ENCODE measurements at places on chromosomes 11 and 22. TPM values are rescaled to one million over a fixed set of nuclear protein-coding genes. Genes with fewer than 3 reads are reported as not detected.

Gene ADAMTS8
- 17.5 TPM for polyA plus RNA-seq

Gene TEX12
- polyA plus RNA-seq: not detected

DNA sequence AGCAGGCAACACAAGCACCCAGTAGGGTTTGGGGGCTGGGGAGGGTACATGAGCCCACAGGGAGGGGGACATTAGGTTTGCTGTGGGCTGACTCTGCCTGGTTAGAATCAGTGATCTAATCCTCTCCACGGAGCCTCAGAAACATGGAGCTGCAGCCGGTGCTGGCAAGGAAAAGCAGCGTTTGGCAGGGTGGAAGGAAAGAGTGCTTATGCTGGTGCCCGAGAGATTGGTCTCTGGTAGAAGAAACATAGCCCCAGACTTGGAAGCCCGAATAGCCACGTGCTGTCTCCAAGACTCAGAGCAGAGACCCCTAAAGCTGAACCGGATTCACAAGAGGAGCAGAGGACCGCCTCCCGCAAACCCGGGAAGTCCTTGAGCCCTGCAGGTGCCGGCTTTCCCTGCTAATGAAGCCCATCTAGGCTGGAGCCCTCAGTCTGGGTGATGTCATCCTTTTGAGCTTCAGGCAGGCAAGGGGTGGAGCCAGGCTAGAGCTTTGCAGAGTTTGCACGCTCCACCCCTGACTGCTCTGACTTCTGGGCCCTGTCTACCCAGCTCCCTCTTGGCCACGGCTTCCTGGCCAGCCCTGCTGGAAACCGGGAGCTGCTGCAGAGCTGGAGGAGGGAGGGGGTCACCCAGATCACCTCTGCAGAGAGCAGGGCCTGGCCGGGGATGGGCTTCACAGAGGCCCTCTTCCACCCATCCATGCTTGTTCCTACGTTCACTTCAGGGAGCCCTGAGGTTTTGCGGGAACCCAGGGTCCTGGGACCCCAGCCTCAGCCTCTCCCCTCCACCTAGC is 35.0 kb upstream of the JAM3 start:
- DNase-seq: peak; percentile 80

- DNase-seq: no peak
Observed at GRCh38 chr11:27610946-27611345, 89.3 kb downstream of the BDNF start.

DNA sequence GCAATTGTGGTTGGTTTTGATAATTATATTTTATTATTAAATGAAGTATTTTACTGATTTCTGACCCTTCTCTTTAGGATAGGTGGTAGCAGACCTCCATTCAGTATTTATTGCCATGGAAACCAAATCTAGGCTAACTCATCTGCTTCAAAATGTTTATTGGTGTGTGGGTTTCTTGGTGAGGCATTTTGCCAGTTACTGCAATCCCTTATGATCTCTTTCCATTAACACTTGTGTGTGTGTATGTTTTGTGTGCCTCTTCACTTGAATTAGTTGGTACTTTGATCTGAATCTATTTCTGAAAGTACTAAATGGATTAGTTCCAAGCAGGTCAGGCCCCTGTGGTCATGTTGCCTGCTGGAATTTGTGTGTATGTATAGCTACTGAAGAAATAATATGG is 184.4 kb upstream of the C11orf87 start:
- no peak for DNase-seq

- DNase-seq: no peak
Observed at GRCh38 chr11:134433251-134433650, 21.2 kb upstream of the B3GAT1 start.

GRCh38 chr11:45259592-45259991 is 26.5 kb downstream of the SYT13 start:
- DNase-seq: peak; percentile 67

DNA sequence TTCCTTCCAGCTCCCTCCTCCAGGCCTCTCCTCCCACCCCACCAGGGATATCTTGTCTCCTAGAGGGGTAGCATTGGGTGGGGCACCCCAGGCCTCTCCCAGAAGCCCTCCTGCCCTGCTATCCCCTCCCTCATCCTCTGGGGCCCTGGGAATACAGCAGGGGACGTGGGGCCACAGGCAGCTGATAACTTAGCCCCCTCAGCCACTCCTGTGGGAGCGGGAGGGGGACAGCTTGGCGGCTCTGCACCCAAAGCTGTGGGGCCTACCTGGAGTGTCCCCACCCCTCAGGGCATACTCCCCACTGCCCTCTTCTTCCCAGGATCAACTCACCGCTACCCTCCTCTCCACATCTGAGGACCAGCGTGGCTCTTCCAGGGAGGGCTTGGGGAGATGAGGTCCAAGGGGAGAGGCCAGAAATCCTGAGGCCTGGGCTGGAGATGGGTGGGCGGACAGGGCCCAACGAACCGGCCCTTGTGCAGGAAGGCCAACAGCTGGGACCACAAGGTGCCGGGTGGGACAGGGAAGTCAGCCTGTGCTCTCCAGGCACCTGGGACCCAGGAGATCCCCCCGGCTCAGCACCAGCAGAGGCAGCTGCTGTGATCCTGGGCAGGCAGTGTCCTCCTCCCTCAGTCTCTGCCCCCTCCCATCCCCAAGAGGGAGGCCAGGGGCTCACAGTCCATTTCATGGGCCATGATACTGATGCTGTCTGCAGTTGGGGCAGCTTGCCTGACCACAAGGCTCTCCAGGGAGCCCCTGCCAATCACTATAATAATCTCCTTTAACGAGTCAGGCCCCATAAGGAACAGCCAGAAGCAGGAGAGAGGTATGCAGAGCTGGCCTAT is 23.2 kb downstream of the NEAT1 start:
- DNase-seq: peak; percentile 58

DNA sequence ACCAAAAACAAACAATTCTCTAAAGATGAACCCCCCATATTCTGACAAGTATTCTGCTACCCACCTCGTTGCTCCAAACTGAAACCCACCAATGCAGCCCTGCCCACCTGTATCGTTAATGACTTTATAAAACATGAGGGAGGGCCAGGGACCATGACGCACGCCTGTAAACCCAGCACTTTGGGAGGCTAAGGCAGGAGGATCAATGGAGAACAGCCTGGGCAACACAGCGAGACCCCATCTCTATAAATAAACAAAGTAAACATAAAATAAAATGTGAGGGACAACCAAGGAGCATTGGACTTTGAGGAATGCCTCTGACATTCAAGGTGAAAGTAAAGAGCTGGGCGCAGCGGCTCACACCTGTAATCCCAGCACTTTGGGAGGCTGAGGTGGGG is 39.8 kb upstream of the ATXN10 start:
- DNase-seq: no peak
